NCI-H1417 treated with DMSO at 0.1 percent for 48 hours (cell line): ENCODE measurements at places on chromosomes 16 and 17.

- DNase-seq = no peak
Observed at GRCh38 chr16:79298894-79299799, 301.4 kb downstream of the MAF start.

GRCh38 chr17:260944-261343 is 79.5 kb upstream of the DOC2B start:
- DNase-seq = no peak

- no peak for DNase-seq
Observed at GRCh38 chr17:42025936-42026335, 6.0 kb downstream of the NKIRAS2 start.

GRCh38 chr17:58615768-58616659 is 75.8 kb downstream of the TEX14 start:
- no peak for DNase-seq

DNA sequence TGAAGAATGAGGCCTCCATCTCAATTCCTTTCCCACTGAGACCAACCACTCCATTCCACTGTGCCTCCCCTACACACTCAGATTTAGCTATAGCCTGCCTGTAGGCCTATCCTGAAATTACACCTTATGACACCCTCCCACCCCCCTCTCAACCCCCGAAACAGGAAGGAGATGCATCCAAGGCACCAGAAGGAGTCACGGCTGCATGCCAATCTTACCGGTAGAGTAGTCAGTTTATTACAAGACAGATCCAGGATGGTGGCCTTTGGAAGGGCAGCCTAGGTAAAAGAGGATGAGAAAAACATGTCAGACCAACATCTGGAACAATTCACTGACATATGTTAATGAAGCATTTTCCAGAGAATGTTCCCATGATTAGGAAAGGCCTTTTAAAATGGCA is 2.6 kb downstream of the LRRC59 start:
- DNase-seq = no peak

- no peak for DNase-seq
Observed at GRCh38 chr17:29927546-29927945, 2.5 kb downstream of the SSH2 start.

DNA sequence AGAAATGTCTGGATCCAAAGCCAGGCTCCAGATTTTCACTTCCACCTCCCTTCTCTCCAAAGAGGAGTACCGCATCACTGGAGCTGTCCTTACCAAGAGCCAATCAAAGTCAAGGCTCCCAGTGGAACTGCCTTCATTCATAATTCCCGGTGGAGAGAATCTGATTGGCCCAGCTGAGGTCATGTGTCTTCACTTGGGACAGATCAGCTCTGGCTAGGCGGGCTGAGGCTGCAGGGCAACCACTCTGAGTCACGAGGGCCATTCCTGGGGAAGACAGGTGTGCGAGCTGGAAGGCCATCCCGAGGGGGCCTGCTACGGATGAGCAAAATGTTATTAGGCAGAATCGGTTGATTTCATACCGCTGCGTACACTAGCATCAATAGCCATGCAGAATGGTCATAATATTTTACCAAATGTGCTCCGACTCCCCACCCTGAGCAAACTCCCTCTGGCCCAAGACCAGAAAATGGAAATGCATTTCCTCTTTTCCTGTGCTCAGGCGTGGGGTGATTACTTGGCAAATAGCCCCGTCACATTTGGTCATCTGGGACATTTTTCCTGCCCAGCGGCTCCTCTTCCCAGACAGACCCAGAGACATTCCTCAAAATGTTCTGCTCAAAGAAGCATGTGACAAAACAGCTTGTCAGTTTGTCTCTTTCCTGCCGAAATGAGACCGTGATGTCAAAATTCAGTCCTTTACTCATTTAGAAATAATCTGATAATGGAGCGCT is 111.1 kb downstream of the AIPL1 start:
- DNase-seq = no peak

- no peak for DNase-seq
Observed at GRCh38 chr16:30350134-30350871, 4.8 kb downstream of the CD2BP2 start.

DNA sequence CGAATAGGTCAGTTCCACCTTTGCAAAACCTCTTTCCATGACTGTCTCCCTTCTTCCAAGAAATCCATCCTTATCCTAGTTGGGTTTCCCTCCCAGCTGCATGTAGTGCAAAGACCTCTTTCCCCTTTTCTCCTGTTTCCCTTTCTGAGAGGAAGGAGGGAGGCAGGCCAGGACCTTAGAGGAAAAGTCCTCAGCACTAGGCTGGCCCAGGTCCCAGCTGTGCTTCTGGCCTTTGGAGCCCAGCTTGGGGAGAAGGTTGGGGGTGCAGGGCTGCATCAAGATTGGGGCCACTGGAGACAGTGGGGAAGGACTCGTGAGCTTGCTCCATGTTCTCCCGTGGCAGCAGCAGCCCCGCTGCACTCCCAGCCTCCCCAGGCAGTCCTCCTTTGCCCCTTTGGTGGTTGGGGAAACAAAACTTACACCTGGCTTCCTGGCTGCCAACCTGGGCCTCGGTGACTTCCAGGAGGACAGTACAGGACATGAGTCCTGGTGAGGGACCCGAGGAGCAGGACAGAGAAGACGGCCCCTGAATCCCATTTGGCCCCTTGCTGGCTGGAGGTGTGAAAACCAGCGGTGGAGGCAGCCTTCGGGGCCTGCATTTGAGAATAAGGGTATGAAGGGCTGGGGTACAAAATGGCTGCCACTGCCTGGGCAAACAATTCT is 481 bp downstream of the HEXIM2 start:
- DNase-seq = no peak

GRCh38 chr17:15256689-15257088 is 8.4 kb downstream of the PMP22 start:
- no peak for DNase-seq

GRCh38 chr17:72380120-72380519 is 259.3 kb downstream of the SOX9 start:
- no peak for DNase-seq
